ENCODE measurements at places on chromosomes 7 and 10.

DNA sequence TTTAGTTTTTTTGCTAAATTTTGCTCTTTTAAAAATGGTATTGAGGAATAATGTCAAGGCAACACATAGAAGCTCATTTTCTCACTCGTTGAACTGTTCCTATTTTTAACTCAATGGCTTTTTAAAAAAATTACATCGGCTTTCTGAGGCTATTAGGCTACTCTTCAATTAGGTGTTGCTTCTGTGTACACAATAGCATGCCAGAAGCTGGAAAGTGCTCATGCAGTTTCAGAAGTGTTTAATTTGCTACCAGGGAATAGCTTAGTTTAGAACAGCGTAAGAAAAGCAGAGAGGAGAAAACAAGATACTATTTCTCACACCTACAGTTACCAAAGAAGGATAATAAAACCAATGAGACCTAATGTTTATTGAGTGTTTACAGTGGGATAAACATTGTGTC, 157.4 kb downstream of the NXPH1 start:
- DNase-seq: no peak

- DNase-seq: no peak
These were observed 6.6 kb downstream of the GJD4 start for GRCh38 chr10:35611750-35612149.

- DNase-seq: no peak
These were observed 8.3 kb upstream of the HYAL4 start for GRCh38 chr7:123836656-123837055.

GRCh38 chr10:117266400-117266799, 25.5 kb downstream of the SLC18A2 start:
- DNase-seq: no peak

GRCh38 chr7:156764016-156764669, 123.6 kb downstream of the RNF32 start:
- DNase-seq: peak; percentile 22

DNA sequence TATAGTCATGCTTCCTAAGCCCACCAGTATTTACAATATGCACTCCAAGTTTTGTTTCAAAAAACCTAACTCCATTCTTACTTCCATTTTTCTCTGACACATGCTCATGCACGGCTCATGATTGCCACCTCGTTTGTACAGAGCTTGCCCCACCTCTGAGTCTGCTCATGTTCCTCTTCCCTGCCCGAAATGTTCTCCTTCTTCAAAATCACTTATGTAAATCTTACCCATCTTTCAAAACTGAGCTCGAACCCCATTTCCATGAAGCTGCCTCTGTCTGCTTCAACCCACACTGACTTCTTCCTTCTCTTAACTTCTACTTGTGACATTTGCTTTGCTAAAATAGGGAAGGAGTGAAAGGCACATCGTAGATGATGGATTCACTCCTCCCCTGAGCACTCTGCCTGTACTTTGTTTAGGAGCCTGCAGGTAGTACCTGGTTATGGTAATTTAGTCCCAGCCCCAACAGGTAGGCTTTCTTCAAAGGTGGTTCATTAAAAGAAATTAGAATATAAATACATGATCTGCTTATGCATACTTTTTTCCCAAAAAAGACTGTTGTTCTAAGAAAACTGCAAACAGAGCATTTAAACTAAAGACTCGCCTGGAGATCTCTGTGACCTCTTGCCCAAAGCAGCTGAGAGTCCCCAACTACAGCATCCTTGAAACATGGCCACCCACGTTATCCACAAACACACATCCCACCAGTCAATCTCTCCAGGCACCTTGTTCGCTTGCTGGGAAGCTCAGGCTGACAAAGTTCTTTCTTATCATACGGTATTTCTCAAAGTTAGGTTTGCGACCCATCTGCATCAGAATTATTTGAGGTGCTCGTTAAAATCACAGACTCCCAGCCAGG, 172.0 kb downstream of the DGKI start:
- no peak for DNase-seq

DNA sequence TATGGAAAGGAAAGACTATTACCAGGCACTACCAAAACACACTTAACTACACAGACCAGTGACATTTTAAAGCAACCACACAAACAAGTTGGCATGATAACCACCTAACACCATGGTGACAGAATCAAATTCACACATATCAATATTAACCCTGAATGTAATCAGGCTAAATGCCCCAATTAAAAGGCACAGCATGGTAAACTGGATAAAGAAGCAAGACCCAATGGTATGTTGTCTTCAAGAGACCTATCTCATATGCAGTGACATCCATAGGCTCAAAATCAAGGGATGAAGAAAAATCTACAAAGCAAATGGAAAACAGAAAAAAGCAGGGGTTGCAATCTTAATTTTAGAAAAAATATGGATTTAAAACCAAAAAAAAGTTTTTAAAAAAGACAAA, 86.0 kb downstream of the SAMD9 start:
- no peak for DNase-seq

DNA sequence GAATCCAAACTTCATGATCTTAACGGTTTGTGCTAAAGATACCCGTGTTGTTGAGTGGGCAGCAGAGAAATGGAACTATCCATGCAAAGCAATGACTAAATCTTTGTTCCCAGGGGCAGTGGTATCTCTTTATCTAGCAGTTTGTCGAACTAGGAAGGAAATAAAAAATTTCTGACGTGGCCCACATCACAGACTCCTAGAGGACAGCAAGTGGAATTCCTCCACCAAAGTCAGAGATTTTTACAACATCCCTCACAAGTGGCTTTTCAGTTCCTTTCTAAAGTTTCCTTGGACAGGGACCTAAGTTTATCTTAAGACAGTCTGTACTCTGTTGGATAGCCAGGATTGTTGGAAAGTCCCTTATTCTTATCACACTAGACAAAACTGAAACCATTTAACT, 136.0 kb downstream of the RAPGEF5 start:
- DNase-seq: no peak

- no peak for DNase-seq
These were observed 103.9 kb downstream of the TNS3 start for GRCh38 chr7:47478017-47478344.

- no peak for DNase-seq
These were observed 23.2 kb upstream of the AOAH start for GRCh38 chr7:36747280-36748016.

- no peak for DNase-seq
These were observed 68.1 kb upstream of the CDK6 start for GRCh38 chr7:92904244-92905131.

DNA sequence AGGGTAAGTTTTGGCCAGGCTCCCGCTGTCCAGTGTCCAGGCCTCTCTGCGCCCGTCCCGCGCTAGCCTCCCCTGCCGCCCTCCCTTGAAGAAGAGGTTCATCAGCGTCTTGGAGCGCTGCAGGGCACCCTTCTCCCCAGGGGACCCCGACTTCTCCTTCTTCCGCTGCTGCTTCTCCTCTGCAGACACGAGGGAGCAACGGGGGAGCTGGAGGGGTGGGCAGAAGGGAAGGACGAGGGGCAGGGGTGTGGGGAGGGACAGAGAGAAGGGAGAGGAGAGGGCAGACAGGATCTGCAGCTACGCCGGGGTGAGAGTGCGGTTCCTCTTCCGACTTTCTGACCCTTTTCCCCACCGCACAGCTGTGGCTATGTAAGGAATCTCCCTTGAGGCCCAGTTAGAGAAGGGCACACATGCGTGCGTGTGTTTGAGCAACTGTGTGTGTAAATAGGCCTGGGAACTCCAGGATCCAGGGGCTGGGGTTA, 12.8 kb downstream of the PDZD7 start:
- DNase-seq: no peak

DNA sequence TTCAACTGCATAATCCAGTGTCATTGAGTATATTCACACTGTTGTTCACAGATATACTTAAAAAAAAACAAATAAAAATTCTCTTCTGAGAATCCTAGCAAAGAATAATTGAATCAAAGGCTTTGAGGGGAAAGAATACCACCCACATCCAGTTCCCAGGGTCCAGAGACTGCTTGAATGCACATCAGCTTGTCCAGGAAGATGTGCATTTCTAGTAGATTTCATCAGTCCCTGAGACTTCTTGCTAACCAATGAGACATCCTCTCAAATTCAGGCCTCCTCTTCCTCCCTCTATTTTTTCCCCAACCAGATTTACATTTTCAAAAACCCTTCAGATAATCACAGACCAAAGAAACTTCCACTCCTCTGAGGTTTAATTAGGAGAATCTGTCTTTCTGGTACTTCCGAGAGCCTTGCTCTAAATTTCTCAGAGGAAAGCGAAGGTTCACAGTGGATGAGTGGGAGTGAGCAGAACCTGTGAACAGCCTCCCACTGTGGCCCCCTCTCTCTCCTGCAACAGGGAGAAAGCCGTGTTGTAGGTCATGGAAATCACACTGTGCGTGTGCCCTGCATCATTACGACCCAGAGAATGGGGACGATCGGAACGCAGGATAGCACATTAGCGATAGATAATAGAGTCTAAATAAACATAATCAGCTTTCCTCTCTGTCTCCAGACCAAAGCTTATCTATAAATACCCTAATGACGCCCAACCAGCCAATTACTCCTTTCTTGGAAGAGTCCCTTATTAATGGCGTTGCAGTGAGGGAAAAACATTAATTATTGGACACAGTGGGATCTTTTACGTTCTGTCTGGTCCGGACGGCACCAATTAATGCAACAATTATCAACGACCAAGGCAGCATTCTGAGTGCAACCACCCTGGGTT, 212.5 kb downstream of the EMX2 start:
- DNase-seq: no peak

- no peak for DNase-seq
These were observed 62.5 kb upstream of the ADO start for GRCh38 chr10:62741996-62742395.

DNA sequence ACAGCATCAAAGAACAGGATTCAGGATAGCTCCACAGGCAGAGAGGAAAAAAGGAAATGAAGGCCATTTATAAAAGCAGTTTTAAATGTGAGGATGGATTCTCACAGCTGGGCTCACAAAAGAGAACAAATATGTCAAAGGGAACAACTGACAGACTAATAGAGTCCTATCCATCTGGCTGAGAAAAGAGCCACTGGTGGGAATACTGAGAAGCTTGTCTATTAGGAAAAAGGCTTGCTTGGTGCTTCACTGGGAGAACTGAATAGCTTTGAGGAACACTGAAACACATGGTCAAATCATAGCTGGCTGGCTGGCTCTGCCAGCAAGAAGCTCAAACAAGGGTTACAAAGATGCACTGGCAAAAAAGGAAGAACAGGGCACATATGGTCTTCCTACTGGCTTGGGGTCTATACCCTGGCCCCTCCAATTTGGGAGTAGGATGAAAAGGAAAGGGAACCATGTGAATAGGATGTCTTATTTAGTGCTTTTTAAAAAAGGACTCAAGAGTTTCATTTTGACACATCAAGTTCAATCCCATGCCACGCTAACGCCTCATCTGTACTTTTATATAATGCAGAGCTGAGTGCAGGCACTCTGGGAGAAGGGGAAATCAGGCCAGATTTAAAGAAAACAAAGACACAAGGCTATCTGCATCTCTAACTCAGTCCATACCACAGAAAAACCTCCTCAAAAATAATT, 44.8 kb upstream of the KCNIP2 start:
- no peak for DNase-seq

GRCh38 chr7:107609811-107610261, 29.8 kb downstream of the BCAP29 start:
- no peak for DNase-seq

GRCh38 chr10:13994932-13995331, 335.8 kb downstream of the FRMD4A start:
- no peak for DNase-seq

DNA sequence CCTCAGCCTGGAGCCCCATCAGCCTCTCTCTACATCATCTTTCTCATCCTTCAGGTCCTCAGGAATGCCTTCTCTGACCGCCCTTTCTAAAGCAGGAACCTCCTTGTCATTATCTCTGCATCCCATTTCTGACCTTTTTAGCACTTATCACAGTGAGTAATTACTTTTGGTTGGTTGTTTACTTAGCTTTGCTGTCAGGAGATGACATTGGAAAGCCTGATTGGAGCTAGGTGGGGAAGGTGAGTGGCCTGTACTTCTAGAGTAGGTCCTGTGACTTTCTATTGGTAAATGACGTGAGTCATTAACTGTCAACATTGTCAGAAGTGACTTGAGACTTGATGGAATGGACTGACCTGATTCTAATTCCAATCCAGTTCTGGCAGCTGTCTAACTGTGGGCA, 9.3 kb upstream of the SLC25A13 start:
- DNase-seq: no peak

DNA sequence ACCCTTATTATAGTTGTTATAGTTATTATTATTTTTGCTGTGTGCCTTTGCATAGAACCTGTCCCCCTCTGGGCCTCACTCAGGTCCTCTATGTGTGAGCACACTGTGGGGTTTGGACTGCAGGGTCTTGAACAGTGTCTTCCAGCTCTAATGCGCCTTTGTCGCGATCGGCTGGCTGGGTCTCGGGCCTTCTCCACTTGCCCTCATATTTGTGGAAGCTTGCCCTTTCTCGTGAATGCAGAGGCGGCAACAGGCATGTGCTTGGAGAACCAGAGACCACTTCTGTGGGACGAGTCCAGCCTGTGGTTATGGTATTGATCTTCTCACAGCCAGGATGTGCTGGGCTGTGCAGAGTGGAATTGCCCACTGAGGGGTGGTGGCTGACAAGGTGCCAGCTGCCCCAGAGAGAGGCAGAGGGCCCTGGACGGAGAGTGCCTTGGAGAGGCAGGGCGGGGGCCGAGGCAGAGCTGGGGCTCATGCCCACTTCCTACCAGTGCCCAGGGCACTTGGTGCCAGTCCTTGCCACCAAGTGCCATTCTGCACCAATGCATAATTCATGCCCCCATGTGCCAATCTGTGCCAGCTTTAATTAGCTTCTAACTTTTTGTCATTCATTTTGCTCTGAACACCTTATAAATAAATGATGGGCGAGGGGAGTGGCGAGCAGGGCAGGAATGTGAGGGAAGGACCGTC, 6.8 kb upstream of the CDH23 start:
- DNase-seq: no peak

DNA sequence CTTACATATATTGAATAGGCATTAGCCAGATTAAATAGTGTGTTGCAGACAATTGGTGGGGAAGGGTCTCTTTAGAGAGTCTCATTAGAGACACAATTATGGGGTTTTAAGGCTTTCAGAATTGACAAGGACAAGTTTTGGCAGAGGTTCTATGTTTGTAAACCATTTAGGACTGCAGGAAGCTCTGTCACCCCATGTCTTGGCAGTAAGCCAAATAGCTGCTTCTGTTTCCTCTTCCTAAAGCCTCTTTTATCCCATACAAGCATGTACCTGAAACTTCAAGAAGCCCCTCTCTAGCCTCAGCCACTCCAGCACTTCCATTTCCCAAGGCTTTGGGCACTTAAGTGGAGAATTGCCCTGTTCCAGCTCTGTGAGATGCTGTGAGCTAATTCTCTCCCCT, 21.8 kb upstream of the LRRC4 start:
- DNase-seq: no peak

GRCh38 chr7:2698581-2699288, 10.7 kb downstream of the AMZ1 start:
- no peak for DNase-seq

- DNase-seq: no peak
These were observed 70.6 kb downstream of the WAPL start for GRCh38 chr10:86450806-86451603.

- DNase-seq: no peak
These were observed 80.1 kb upstream of the LRRN3 start for GRCh38 chr7:111010798-111011197.

Measured in right kidney (tissue), 9 donors.